ENCODE measurements at places on chromosomes 4 and X.

DNA sequence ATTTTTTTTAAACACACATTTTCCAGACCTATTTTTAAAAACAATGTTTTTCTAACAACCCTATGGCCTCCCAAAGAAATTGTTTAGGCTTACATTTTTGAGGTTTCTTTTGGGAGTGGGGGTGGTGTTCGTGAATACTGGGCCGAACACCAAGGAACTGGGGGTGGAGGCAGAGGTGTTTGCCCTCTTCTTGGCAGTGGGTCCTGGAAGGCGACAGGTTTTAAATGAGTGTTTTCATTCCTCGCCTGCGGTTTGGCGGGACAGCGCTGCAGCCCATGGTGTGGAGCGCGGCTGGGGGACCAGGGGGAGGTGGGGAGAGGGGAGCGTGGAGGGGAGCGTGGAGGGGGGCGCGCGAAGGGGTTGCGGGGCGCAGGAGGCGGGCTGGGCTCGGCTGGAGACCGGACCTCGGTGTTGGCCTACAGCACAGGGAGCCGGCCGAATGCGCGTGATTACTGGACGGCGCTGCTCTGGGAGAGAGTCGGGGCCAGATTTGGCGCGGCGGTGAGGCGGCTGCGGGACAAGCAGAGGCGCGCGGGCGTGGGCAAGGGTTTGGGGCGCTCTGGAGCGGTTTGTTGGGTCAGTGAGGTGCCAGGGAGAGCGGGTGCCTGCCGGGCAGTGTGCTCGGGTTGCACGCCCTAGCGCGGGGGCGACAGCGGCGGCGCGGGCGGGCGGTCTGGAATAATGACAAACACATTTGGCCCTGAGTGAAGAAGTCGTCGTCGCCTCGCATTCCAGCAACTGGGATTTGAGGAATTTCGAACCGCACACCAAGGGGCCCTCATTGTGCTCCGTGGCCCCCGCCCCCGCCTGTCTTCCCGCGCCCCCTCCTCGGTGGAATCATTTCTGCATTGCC, 764 bp downstream of the PDGFRA start:
- peak; percentile 24 for DNase-seq

DNA sequence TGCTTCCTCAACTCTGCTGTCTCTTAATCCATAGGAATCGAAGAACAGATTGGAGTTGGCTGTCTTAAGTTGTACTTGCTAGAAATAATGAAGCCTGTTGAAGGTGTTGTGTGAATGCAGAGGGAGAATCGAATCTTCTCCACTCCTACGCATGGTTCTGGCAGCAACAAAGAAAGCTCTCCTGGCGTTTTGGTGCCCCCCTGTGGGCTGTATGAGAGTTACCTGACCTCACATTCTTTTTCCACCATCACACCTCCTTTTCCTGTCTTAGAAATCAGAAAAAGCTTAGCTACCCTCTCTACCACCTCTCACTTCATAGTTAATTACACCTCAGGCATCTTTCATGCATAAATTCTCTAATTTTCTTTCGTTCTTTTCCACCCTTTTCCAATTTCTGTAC, 16.3 kb downstream of the KLF8 start:
- peak; percentile 33 for DNase-seq

DNA sequence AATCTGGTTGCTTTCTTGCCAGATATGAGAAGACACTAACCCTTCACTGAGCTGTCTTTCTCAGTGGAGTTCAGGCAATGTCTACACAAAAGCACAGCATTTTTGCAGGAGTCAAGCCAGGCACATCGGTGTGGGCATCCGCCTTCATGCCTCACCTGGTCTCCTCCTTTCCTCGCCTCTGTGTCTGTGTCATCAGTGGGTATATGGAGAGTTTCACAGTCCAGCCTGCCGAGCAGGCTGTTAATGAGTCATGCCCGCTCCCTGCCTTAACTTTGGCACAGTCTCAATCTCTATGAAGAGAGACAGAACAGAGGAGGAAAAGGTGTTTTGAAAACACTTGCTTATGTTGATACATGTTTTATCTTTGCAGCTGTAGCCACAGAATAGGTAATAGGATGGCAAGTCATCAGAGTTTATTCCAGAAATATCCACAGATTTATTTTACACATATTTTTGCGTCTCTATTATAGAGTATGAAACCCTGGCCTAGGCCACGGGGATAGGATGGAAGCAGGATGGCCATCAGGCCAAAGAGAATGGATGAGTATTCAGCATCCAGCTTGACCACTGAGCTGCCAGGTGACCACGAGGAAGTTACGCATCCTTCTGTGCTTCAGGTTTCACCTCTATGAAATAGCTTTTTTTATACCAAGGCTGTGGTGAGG, 32.8 kb upstream of the MAML3 start:
- DNase-seq, result peak; percentile 80

GRCh38 chr4:185645403-185645802, 110.1 kb upstream of the PDLIM3 start:
- no peak for DNase-seq

GRCh38 chrX:369563-370101, 17.1 kb downstream of the PPP2R3B start:
- DNase-seq, result no peak

DNA sequence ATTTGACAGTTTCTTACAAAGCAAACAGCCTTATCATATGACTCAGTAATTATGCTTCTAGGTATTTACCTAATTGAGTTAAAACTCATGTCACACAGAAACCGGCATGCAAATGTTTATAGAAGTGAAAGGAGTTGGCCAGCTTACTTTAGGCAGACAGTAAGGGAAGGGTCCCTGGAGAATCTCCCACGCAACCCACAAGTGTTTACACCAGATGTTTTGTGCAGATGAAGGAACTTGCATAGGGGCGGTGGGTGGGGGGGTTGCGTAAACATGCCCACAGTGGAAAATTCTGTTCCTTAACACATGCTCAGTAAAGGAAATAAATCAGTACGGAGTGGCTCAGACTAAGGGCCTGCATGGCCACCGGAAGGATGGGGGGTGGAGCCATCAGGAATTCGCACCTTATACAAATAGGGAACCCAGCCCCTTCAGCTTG, 330.5 kb upstream of the AADAT start:
- no peak for DNase-seq

- peak; percentile 71 for DNase-seq
Observed at GRCh38 chrX:123920105-123920785, 41.3 kb upstream of the STAG2 start.

DNA sequence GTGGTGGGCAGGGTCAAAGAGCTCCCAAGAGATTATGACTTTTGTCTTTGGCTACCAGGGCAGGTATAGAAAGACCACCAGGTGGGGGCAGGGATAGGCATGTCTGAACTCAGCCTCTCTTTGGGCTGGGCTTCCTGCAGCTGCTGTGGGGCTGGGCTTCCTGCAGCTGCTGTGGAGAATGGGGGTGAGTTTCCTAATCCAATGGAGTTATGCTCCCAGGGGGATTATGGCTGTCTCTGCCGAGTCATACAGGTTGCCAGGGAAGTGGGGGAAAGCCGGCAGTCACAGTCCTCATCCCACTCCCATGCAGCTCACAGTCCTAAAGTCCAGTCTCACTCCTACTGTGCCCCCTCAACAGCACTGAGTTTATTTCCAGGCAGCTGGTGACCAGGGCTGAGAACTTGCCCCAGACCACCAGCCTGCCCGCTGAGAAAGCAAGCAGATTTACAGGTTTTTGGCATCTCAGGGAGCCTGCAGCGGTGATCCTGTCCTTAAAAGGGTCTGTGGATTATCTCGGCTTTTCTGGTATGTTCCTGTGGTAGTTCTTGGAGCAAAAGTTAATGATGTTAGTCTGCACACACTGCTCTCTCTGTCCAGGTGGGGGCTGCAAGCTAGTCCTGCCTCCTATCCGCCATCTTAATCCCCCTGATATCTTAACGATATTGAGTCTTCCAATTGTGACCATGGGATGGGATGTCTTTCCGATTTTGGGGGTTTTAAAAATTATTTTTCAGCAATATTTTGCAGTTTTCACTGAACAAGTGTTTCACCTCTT, 133.4 kb downstream of the RTL9 start:
- no peak for DNase-seq

DNA sequence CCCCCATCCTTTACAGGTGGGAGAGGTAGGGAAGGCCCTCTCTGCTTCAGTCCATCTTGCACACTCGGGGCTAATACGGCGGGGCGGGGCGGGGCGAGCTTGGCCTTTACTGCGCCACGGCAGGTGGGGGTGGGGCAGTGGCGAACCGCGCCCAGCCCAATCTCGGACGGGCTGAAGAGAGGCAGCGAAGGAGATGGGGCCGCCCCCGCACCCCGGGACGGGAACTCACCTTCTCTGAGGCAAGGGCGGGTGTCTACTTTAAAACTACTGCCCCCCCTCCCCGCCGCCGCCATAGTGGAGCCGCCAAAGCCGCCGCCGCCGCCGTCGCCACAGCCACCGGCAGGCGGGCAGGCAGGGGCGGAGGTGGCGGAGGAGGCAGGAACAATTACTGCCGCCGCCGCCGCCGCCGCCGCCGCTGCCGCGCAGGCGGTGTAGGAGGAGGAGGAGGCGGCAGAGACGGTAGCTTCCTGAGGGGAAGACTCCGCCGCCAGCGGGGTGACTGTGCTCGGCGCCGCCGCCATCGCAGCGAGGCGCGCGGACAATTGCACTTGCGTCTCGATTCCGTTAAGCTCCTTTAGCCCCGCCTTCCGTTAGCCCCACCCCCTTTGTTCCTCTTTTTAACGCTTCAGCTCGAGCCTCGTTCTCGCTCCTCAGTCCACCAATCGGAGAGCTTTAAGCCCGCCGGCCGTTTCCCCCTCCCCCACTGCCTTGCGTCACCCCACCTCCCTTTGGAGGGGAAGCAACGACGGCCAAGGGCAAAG, at the start of gene ZMAT1:
Gene ZMAT1, minus strand, starts transcription at position 540 of the 761 bp plus-strand sequence. Its CDS starts 19 bp downstream, at position 521.
- DNase-seq, result peak; percentile 88

DNA sequence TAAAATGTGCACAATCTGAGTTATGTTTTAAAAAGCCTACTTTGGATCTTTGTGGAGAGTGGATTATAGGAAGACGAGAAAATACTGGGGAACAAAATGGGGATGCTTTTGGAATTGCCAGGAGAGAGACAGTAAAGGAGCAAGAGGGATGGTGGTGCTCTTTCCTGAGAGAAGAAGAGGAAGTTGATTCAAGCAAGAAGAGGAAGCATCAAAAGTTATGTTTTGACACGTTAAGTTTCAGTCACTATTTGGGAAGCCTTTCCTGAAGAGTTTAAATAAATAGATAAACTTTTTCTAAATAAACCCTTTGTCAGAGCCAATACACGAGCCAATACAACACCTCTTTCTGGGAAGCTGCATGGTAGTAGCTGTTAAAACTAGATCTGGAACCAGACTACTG, 394.1 kb downstream of the GALNTL6 start:
- DNase-seq, result no peak

DNA sequence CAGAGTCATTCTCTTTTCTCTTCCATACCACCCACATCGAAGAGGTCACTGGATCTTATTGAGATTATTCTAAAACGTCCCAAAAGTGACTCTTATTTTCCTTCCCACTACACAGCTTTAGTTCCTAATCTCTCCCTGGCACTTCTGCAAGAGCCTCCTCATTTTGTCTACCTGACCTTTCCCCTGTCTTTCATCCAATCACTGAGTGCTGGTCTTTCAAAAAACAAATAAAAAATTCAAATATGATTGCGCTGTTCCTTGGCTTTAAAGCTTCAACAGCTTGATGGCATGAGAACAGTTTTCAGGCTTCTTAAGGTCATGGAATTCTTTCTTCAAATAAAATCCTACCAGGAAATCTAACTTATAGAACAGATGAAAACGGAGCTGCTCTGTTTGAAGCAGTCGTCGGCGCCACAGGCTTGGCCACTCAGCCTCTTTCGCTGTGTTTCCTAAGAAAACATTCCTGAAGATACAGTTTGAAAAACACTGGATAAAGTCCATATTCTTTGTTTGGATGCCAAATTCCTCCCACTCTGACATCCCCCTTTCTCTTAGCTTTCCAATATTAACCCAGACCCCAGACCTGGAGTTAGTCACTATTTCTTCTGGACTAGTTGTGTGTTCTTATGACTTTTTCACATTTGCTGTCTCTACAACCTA, 12.5 kb downstream of the SYTL5 start:
- DNase-seq, result peak; percentile 18

- DNase-seq, result no peak
Observed at GRCh38 chrX:10045327-10046000, 78.3 kb downstream of the CLDN34 start.

DNA sequence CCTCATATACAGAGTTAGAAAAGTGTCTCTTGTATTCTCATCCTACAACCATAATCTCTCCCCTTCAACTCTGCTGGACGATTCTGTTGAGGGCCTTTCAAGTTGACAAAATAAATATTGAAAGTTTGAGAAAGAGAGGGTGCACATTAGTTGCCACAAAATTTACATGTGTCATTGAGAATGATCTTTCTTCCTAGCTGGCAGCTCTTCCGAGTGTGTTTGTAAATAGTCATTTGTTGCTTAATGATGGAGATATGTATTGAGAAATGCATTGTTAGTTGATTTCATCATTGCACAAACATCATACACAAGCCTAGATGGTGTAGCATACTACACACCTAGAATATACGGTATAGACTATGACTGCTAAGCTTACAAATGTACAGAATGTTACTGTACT, 632.8 kb upstream of the AMOT start:
- DNase-seq, result no peak

GRCh38 chr4:171024720-171025303, 788.4 kb upstream of the GALNTL6 start:
- DNase-seq, result no peak

DNA sequence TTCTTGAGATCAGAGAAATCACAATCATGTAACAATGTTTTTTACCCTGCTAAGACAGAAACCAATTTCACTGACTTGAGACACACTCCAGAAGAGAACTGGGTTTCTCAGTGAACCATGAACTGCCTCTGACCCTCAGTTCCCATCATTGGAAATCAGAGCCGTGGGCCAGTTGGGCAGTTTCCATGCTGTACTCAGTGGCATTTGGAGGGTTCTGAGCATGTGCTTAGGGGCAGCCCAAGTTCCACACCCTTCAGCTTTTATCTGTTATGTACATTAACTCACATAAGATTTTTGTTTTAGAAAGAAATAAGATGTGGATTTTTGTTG, 77.9 kb downstream of the BTC start:
- DNase-seq, result no peak

- DNase-seq, result no peak
Observed at GRCh38 chr4:6224735-6225134, 24.4 kb upstream of the JAKMIP1 start.

DNA sequence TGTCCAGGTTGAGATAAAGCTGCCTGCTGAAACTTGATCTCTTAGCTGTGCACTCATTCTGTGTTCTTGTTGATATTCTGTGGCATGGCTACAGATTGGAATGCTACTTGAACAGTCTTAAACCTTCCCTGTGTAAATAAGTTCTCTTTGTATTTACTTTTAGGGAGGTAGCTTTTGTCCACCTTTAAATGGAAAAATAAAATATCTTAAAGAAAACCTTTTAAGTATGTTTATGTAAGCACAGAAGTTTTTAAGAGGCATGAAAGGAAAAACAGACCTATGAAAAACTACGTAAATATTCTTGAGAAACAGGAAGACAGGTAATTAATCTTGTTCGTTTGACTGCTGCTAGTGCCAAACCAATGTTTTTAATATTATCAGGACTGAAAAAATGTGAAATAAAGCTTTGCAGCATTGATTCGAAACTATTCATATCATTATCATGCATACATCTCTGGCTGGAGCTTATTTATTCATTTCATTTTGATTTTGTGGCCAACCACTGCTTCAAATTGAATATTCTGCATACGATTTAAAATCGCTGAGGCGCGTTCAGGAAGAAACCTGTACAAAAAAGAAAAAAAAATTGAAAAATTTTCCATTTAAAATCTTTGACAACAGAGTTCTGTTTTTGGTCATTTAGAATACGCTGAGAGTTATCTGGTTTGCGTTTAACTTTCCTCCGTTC, 17.8 kb downstream of the HSD17B13 start:
- peak; percentile 32 for DNase-seq

GRCh38 chr4:85938062-85938461, 421.8 kb downstream of the MAPK10 start:
- no peak for DNase-seq

GRCh38 chrX:49919617-49920016, 2.8 kb upstream of the CLCN5 start:
- peak; percentile 28 for DNase-seq
